B cell (primary cell): ENCODE measurements at places on chromosomes 5 and 9. TPM values are rescaled to one million over a fixed set of nuclear protein-coding genes. Genes with fewer than 3 reads are reported as not detected.

The PDZD2 gene
- polyA plus RNA-seq = not detected in 2 replicates

The PHF24 gene
- not detected in 2 replicates for polyA plus RNA-seq

The NR2F1 gene
- polyA plus RNA-seq = not detected in 2 replicates

The MARCOL gene
- polyA plus RNA-seq = not detected in 2 replicates

The SLC34A1 gene
- 0.06 TPM in 1 of 2 replicates, not detected in the other for polyA plus RNA-seq

The OBP2B gene
- not detected in 2 replicates for polyA plus RNA-seq

The SPATA31E1 gene
- polyA plus RNA-seq = not detected in 2 replicates

The CLINT1 gene
- polyA plus RNA-seq = 89.1 and 92.2 TPM in 2 replicates

The HMGCS1 gene
- 16.3 and 75.7 TPM in 2 replicates for polyA plus RNA-seq

The ANXA2R gene
- polyA plus RNA-seq = 50.4 and 54.1 TPM in 2 replicates

The PLGRKT gene
- 6.1 and 8.4 TPM in 2 replicates for polyA plus RNA-seq

The SLC6A7 gene
- not detected in 2 replicates for polyA plus RNA-seq

The CLIC3 gene
- 1.9 and 2.1 TPM in 2 replicates for polyA plus RNA-seq

The ADAMTSL2 gene
- polyA plus RNA-seq = 0.03 TPM in 1 of 2 replicates, not detected in the other

The PDLIM4 gene
- not detected in 2 replicates for polyA plus RNA-seq

The FAM81B gene
- not detected in 2 replicates for polyA plus RNA-seq
